CD4-positive, alpha-beta T cell treated with Interleukin-15 for 4 hours (primary cell): ENCODE measurements at places on chromosomes 3 and 15.

- DNase-seq: no peak
These were observed 219.3 kb downstream of the CBLB start for GRCh38 chr3:105649480-105649879.

- no peak for DNase-seq
These were observed 73.8 kb upstream of the P3H2 start for GRCh38 chr3:190194506-190194905.

DNA sequence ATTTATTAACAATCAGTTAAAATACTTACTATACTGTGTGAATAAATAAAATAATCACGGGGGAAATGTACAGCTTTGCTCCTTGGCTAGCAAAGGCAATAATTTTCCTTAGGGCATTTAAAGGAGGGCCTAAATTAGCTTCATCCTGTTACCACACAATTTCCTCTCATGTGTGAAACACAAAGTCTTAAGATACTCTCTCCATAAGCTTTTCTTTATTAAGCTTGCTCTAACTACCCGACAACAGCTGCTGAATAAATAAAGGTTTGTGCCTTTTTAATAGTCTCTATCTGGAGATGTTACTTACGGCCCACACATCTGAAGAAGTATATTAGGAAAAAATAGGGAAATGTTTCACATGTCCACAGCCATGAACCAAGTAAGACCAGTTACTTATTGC is 29.7 kb downstream of the ZNF106 start:
- no peak for DNase-seq

DNA sequence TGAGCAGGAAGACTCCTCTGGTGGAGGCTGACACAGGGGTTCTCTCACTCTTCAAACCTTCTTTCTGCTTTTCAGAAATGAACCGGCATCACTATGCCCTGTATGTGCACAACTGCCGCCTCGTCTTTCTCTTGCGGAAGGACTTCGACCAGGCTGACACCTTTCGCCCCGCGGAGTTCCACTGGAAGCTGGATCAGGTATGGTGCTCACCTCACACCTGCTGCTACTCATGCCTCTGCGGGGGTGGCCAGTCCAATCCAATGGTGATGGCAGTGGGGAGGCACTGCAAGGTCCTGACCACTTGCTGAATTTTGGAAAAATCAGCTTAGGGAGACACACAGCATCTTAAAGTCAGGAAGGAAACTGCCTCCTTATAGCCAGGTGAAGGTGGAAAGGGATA is 211.3 kb upstream of the TRIM42 start:
- no peak for DNase-seq

GRCh38 chr15:26890988-26891387 is 24.1 kb downstream of the GABRA5 start:
- no peak for DNase-seq

DNA sequence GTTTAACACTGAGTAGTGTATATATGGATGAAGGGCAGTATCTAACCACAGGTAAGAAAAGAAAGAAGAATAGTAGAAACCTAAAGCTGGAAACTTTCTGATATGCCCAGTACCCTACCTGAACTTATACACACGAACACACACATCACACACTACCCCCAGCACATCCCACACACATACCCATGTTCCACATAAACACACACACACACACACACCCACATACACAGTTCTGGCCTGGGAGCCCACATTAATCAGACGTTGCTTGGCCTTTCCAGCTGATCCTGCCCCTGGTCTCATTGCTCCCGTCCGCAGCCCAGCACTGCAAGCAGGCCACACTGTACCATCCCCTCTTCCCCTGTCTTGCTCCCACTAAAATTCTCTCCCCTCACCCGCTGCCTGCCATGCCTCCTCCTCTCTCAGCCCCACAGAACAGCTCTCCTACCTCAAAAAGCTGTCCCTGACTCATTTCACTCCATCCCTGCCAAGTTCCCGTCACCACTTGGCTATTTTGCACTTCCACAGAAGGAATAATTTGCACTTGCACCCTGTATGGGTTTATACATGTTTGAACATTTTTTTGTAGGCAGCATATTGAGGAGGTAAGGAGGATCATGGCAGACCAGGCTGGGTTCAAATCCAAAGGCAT is 185.8 kb upstream of the PPP2R3A start:
- no peak for DNase-seq

DNA sequence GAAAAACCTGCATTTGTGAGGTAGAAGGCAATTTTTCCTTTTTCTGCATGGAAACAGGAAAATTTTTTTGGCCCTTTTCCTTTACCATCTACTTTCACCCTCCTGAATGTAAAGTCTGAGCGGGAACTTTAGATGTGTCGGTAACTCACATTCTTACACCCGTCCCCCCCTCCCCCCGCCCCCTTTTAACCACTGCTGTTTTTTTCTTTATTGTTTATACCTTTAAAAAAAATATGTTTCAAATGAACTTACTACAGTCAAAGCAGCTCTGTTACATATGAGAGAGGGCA is 487 bp upstream of the HES1 start:
- DNase-seq: no peak

GRCh38 chr3:141992512-141992911 is 116.1 kb downstream of the ATP1B3 start:
- DNase-seq: no peak

- DNase-seq: no peak
These were observed 3.5 kb downstream of the FAM174B start for GRCh38 chr15:92651877-92652575.

DNA sequence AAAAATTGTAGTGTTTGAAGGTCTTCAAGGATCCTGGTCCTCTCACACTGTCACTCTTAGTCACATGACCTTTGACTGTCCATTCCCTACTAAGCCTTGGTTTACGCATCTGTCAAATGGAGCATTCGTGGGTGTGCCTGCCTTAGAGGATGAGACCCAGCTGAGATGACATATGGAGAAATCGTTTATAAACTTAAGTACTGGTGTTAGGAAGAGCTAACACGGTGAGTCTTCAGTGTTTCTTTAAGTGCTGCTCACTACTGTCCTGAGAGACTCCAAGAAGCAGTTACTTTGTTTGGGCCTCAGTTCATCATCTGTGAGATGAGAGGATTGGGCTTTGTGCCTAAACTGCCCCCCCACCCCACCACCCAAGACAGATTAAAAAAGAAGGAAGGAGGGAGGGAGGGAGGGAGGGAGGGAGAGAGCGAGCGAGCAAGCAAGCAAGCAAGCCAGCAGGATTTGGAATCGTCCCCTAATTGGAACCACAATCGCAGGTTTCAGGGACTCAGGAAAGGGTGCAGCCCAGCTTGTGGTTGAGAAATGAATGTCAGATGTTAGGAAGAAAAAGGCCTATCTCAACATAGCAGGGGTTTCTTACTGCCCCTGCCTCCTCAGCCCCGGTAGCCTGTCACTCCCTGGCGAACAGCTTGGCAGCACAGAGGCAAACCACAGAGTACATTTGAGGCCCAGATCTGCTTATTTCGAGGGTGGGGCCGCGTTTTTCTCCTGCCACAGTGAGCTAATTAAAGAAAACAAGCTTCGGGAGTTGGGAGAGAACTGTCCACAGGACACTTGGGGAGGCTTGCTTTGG is 32.7 kb downstream of the SMAD3 start:
- no peak for DNase-seq

DNA sequence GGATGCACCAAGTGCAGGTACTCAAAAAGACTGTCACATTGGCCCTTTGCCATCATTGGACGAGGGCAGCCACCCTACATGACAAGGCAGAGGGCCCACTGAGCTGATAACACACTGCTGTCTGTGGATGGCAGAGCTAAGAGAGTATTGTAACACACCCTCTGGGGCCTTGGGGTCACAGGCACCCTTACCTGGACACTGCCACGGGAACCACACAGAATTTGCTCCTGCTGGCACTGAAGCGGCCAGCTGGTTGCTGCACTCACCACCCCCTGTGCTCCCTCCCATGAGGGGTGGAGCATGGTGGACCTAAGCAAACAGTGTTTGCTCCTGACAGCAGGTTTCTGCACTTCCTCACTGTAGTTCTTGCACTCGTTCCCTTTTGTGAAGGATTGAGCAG is 208.2 kb upstream of the SGO1 start:
- DNase-seq: no peak

GRCh38 chr3:127732879-127733350 is 60.2 kb downstream of the ABTB1 start:
- DNase-seq: no peak

DNA sequence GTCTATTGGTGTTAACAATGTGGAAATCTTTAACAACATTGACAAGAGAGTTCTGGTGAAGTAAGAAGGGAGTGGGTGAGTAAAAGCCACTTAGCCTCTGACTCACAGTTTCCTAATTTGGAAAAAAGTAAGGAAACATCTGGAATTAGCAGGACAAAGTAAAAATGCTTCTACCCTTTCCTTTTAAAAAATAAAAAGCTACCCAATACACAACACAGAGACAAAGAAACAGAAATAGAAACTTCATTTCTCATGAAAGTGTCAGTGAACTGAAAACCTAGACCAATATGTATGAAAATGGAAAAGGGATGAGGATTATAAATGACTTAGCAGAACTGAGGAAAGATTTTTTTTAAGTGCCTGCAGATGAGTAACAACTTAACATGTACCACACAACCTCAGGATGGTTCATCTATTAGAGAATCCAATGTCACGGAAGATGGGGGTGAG is 65.4 kb downstream of the SSR3 start:
- no peak for DNase-seq

DNA sequence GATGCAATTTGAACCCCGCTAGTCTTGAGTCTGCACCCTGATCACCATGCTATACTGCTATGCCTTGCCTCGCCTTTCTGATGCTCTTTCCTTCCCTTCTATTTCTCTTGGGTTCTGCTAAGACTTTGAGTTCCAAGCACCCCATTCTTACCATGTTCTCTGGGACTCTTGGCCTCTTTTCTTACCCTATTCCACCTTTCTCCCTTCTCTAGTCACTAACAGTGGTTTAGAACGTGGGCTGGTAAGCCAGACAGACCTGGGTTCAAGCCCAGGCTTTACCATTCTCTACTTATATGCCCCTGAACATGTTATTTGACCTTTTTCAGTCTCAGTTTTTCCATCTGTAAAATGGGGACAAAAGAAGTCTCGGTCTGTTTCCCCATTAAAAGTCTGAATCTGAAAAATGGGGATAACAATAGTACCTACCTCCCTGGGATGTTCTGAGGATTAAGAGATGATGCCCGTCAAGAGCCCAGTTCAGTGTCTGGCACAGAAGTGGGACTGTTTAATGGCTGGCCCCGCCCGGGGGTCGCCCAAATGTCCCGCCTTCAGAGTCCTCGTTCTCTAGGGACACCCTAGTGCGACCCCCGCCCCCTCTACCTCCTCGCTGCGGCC is 376 bp downstream of the TADA3 start:
- DNase-seq: no peak

DNA sequence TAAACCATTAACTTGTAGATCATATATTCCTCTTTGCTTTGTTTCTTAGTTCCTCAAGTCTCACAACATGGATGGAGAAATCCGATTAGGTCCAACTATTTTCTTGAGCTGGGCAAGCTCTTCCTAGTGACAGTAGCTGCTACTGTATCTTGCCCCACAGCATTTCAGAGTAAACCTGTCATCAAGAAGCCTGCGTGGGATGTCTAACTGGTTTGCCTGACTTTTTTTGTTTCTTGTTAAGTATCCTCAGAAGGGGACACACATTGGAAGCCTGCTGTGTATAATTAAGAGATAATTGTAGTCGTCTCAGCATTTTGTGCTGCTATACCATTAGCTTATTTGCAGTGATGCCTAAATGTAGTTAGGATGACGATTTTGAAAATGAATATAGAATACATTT is 29.3 kb upstream of the STT3B start:
- DNase-seq: no peak

DNA sequence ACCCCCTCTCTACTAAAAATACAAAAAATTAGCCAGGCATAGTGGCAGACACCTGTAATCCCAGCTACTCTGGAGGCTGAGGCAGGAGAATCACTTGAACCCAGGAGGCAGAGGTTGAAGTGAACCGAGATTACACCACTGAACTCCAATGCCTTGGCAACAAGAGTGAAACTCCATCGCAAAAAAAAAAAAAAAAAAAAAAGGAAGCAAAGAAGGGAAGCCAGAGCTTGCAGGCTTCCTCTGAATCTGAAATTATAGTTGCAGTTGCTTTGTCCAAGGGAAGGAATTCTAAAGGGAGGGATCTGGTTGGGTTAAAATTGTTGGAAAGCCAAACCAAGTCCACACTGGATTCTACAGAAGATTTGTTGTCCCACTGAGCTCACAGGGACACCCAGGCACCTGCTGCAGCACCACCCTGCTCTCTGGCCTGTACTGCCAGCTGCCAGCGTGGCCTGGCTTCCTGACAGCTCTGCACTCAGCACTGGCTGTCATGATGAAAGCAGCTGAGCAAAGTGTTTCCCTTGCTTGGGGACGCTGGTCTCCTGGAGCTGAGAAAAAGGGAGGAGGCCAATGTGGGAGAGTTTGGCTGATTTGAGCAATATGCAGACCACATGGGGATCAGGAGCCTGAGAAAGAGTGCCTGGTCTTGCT is 88.8 kb upstream of the HES1 start:
- no peak for DNase-seq

- no peak for DNase-seq
These were observed 26.3 kb downstream of the NR1I2 start for GRCh38 chr3:119808244-119808643.

- DNase-seq: no peak
These were observed 368.7 kb downstream of the FOXP1 start for GRCh38 chr3:71214797-71215196.

GRCh38 chr3:123352134-123352554 is 96.7 kb downstream of the ADCY5 start:
- DNase-seq: no peak

- DNase-seq: no peak
These were observed 83.6 kb downstream of the PDZRN3 start for GRCh38 chr3:73540969-73541740.

- DNase-seq: no peak
These were observed 1074.6 kb downstream of the FHIT start for GRCh38 chr3:60176614-60177013.

GRCh38 chr15:52085299-52085698 is 27.3 kb downstream of the BCL2L10 start:
- DNase-seq: no peak

DNA sequence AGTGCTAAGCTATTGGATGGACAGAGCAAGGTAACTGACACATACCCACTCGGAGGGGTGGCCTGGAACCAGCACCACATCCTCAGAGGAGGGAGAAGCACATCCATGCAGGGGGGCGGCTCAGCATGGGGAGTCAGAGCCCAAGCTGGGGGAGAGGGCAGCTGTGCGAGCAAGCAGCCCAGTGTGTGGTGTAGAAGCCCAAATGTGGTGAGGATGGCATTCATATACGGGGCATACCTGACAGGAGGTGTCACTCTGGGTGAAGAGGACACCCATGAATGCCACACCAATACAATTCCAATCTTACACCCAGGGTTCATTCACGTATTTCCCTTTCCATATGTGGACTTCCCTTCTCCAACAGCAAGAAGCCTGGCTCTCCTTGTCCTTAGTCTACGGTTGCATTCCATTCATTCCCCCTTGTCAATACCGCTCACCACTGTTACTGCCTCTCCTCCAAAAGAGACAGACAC is 58.7 kb upstream of the ACAN start:
- no peak for DNase-seq

DNA sequence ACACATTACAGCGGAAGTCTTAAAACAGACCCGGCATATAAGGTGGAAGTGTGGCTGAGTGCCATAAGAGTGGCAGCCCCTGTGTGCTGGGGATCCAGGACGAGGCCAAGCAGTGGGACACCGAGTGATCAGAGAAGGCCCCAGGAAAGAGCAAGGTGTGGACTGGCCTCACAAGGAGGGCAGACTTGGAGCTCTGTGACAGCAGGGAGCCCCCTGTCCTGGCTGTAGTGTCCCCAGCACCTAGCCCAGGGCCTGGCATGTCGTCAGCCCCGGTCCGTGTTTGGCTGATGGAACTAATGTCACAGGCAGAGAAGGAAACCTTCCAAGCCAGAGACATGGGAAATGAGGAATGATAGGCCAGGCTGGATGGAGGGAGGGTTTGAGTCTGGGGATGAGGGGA is 4.8 kb downstream of the PDIA5 start:
- no peak for DNase-seq

- DNase-seq: no peak
These were observed 50.7 kb upstream of the GOLGA6L2 start for GRCh38 chr15:23497710-23498111.
